Ovary (tissue), 10 donors: ENCODE measurements at places on chromosomes 1 and 21.
A peak's percentile ranks its signal among the peaks of the same experiment; 100 is the strongest.

GRCh38 chr21:16476056-16476825 is 746.5 kb downstream of the USP25 start:
- no peak for DNase-seq

- no peak for DNase-seq
Observed at GRCh38 chr1:25992689-25993171, 5.1 kb downstream of the PAFAH2 start.

GRCh38 chr1:235648954-235649367 is 623 bp downstream of the GNG4 start:
- peak; percentile 77 for DNase-seq

DNA sequence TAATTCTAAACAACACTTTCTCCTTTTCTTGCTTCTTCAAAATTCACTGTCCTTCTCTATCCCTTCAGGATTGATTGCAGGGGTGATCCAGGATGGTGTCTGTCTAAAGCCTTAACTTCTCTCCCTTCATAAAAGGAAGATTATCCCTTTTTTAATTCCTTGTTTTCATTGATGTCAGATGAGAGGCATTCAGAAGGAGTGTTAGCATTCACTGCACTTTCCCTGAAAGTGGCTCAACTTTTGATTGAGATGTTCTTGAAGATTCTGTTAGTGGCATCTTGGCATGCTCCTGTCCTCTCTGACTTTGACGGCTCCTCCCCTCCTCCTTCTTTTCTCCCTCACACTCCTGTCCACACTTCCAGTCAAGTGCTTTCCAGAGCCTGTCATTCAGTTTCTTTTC is 71.6 kb downstream of the ST6GALNAC3 start:
- no peak for DNase-seq

GRCh38 chr1:22575532-22576149 is 12.4 kb downstream of the EPHA8 start:
- DNase-seq, result no peak

GRCh38 chr1:206954459-206955342 is 8.4 kb upstream of the PIGR start:
- no peak for DNase-seq

DNA sequence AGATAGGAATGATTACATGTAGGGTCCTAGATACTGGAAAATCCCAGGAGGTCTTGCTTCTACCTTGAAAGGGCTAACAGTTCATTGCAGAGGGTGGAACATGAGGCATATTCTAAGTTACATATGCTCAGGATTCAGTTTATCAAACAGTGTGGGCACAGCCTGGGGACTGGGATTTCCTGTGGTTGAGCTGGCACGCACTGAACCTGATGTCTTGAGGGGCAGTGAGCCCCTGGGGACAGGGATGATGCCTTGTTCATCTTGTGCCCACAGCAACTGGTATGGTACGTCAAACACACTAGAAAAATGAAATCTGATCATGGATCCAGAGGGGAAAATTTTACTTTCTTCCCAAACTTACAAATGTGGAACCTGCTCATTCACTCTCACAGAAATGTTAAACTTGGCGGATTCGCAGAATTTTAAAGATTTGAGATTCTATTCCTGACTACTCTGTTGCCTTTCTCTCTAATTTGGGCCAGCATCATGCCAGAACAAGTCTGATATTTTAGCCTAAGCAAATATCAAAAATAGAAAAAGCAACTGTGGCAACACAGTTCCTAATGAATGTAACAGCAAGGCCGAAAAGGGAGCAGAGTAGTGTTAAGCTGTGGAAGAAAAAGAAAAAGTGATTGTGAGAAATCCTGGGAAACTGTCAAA is 68.2 kb upstream of the COL24A1 start:
- no peak for DNase-seq

GRCh38 chr1:209132736-209133467 is 450.6 kb upstream of the CAMK1G start:
- no peak for DNase-seq

DNA sequence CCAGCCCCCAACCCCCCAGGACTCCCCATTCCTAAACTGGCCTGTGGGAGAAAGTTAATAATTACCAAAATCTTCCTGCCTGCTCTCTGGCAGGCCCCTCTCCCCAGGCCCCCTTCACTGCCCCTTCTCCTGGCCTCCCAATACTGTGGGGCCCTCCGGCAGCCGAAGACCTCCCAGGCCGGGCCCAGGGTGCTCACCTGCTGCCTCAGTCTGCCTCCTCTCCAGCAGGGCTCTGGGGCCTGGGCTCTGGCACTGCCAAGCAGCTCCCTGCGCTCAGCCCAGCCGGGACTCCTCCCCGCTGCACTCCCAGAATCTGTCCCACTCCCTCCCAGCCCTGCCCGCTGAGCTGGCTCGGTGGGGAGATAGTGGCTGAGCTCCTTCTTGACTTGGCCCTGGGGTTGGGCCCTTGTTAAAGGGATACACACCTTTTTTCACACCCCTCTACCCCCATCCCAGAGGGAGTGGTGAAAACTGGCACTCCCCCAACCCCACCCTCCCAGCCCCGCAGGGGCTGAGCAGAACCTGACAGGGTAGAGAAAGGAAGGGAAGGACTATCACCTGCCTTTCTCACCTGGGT is at the start of gene S100A16:
Gene S100A16, minus strand, starts transcription at position 383 of the 577 bp plus-strand sequence. CDS start 4,986 bp downstream, outside the sequence.
- DNase-seq, result peak; percentile 82

- no peak for DNase-seq
Observed at GRCh38 chr1:55707196-55707595, 492.0 kb upstream of the USP24 start.

DNA sequence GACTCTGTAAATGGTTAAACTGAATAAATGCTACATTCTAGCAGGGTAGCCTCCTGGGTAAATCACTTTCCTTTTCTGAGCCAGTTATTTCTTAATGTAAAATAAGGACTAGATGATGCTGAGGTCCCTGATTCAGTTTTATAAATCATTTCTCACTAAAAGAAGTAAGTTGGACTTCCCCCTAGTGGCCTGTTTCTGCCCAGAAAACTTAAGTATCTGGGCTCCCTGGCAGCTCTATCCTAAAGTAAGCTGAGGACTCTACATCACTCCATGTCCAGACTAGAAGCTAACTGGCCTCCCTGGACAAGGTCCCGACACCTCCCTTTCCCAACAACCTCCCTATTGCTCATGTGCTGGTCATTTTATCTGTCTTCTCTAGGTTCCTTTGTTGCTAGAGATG is 3.0 kb downstream of the GPN2 start:
- no peak for DNase-seq
